Caki2 (cell line): ENCODE measurements at places on chromosomes 16 and 17.

- DNase-seq, result no peak
Observed at GRCh38 chr16:3858801-3859200, 21.7 kb downstream of the CREBBP start.

DNA sequence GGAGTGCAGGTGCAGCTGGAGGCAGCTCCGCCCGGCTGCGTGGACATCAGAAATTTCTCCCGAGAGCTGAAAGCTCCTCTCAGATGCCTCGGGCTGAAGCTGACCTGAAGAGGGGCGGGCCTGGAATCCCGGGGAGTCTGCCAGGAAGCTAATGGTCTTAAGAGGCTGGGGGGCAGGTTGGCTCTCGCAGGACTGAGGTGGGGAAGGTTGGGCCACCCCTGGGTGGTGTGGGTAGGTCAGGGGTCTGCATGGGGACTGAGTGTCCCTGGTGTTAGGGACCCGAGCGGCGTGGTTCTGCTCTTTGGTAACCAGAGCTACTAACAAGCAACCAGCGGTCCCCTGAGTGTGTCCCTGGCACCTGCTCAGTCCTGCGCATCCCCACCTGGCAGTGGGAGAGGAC lies 3.5 kb downstream of the CHMP6 start:
- no peak for DNase-seq

GRCh38 chr17:66301367-66301863 lies 998 bp upstream of the PRKCA start:
- no peak for DNase-seq

DNA sequence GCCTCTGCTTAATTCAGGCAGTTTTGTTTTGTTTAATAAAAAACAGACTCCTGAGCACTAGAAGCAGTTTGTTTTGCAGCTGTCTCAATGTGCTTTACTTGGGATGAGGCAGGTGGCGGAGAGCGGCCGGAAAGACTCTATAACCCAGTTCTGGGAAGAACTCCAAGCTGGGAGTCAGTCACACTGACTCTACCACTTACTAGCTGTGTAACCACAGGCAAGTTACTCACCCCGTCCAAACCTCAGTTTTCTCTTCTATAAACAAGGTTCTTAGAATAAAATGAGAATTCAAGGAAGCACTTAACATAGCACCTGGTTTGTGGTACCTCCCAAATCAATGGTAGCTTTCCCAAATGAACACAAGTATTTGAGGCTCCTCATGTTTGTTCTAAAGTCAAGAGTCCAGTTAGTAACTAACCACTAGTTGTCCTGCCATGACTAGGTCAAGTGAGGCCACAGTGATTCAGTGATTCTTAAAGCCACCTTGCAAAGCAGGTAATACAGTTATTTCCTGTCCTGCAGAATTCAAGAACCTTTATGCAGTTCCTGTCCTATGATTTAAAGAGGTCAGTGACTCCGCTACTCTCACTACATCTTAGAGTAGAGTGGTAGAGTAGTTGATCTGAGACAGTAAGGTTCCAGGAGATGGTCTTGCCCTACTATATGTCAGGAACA lies 2.7 kb downstream of the TXNDC17 start:
- DNase-seq, result no peak

DNA sequence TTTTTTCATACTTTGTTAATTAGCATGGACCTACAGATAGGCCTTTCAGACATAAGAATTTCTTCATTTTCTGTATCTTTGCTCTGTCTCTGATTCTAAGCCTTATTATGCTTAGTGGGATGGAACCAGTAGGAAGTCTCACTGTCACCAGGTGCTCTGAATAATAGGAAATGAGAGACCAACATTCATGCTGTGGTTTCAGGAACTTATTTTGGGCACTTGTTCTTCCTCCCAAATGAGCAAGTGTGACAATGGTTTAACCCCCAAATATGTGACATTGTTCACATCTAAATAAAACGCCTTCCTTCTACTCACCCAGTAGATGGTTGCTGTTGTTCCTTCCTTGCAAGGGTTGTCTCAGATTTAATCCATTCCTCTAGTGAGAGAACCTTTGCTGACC lies 100.2 kb downstream of the SYCE1L start:
- DNase-seq, result no peak

- DNase-seq, result no peak
Observed at GRCh38 chr16:57062329-57062728, 30.1 kb upstream of the CPNE2 start.

GRCh38 chr16:62596125-62596524 lies 559.9 kb upstream of the CDH8 start:
- no peak for DNase-seq

DNA sequence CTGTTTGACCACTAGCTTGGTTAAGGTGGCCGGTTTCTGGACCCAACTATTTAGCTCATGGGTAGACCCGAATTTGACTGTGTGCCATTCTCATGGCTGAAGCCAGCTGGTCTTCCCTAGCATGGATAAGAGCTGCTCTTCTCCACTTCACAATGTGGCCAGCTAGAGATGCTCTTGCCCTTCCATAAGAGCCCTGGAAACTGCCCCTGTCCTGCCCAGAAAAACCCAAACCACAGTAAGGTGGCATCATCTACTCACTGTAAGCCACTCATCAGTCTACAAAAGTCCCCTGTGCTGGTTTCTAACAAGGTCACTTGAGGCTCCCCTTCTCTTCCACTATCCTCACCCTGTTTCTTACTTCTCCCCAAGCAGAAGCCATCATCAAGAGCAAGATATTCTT lies 165.1 kb downstream of the HS3ST2 start:
- DNase-seq, result no peak

GRCh38 chr17:57714665-57715180 lies 30.4 kb downstream of the CCDC182 start:
- DNase-seq, result no peak

- DNase-seq, result no peak
Observed at GRCh38 chr16:63331111-63331510, 1294.9 kb upstream of the CDH8 start.

- DNase-seq, result no peak
Observed at GRCh38 chr17:81858170-81858966, 2.0 kb downstream of the P4HB start.

DNA sequence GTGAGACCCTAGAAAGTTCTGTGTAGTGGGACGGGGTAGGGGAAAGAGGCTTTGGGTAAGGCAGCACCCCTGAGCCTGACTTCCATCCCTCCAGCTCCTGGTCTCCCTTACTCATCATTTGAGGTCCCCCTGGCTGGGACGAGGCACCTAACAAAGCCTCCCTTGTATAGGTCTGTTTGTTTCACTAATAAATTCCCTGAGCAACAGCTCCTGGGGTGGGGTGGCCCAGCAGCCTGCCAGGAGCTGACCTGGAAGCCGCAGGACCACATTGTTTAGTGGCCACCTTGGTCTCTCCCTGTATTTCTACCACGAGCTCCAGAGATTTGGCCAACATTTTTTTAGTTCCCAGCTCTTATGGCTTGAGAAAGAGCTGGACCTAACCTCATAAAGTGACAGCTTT lies 7.2 kb downstream of the PRR15L start:
- no peak for DNase-seq

DNA sequence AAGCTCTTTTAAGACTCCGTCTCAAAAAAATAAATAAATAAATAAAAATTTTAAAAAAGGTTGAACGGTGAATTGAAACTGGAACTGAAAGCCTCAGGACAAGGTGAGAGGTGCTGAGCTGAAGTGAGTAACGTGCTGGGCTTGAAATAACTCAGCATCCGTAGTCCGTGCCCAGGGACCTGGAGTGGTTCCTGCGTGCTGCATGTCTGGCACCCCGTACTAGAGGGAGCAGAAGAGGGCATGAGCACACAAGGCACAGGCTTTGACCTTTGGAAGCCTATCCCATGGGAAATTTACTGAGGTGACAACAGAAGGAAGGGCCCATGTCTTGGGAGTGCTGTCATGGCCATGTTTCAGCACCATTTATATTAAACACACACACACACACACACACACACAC lies 4.5 kb upstream of the MEIOB start:
- DNase-seq, result no peak

- peak; percentile 69 for DNase-seq
Observed at GRCh38 chr16:86751076-86752030, 173.0 kb downstream of the FOXL1 start.

- DNase-seq, result no peak
Observed at GRCh38 chr16:75296606-75297005, 45.2 kb upstream of the BCAR1 start.

DNA sequence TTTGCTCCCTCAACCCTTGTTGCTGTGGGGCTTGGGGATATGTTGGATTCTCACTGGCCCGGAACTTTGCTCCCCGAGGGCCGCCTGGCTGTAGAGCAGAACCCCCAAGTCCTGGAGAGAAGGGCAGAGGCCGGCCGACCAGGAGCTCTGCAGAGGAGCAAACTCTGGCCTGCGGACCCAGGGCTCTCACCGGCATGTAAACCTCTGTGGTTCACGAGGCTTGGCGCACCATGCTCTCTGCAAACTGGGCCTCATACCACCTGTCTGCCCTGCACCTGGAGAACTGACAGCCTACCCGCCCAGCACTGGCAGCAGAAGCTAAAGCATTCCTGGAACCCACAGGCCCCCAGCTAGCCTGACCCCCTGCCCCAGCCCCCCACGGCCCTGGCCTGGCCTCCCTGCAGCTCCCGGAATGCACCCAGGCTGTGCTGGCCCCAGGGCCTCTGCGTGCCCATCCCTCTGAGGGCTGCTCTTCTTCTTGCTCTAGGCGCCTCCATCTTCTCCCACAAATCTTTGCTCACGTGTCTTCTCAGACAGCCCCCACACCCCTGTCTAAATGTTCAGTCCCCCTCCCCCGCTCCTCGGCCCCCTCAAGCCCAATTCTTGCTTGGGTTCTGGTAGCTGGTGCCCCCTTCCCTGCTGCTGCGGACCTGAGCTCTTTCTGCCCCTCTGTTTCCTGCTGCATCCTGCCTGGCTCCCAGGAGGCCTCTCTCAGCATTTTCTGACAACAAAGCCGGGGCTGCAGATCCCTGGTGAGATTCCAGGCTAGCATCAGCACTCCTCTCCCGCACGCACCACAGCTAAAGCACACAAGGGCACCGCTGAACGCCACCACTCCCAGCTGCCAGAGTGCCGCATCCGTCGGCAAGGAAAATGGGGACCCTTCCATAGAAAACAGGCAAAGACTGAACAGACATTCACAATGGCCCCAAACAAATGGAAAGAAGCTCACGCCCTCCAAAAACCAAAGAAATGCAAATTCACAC lies 23.3 kb downstream of the ACTG1 start:
- no peak for DNase-seq

DNA sequence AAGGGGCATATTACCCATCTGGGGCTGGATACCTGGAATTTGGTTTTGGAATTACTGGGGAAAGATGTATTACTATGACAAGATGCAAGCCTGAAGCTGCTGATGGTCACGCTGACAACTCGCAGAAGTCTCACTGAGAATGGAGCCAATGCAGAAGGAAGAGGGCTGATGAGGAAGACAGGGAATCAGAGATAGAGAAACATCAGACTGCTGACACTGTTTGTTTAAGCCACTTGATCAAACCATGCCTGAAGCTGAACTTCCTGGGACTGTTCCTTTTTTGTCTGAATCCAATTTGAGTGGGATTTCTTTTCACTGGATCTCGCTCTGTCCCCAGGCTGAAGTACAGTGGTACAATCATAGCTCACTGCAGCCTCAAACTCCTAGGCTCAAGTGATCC lies 133.9 kb downstream of the GAS7 start:
- no peak for DNase-seq

GRCh38 chr17:36705874-36706731 lies 104.7 kb downstream of the MRM1 start:
- DNase-seq, result peak; percentile 49
